MV-4-11 (cell line): ENCODE measurements at places on chromosomes 2 and 18.

DNA sequence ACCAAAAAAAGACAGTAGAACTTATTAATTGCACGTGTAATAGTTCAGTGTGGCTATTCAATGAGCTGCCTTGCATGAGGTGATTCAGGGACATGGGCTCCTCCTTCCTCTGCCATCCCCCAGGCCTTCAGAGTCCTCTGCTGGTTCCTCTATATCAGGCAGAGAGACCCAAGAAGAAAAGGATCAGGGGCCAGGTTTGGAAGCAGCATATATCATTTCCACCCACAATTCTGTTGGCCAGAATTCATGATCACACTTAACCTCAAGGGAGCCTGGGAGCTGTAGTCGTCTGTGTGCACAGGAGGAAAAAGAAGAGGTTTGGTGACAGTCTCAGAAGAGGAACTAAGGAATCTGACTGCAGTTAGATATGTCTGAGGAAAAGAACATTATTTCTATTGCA lies 114.0 kb upstream of the GLS start:
- DNase-seq: peak; percentile 62

DNA sequence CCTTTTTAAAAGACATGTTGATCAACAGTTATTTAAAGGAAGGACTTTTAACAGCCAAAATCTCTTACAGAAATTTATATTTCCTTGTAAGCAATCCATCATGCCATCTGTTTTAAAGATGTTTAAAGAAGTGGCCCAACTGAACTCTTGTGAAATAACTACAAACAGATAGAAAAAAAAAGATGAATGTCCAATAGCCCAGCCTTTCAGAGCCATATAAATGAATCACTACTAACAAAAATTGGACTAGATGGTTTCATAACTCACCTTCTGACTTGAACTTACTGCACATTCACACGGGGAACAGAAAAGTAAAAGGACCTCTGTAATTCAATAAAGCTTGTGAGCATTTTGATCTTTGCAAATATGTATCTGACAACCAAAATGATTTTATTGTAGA lies 319.0 kb upstream of the CHAC2 start:
- DNase-seq: peak; percentile 28

DNA sequence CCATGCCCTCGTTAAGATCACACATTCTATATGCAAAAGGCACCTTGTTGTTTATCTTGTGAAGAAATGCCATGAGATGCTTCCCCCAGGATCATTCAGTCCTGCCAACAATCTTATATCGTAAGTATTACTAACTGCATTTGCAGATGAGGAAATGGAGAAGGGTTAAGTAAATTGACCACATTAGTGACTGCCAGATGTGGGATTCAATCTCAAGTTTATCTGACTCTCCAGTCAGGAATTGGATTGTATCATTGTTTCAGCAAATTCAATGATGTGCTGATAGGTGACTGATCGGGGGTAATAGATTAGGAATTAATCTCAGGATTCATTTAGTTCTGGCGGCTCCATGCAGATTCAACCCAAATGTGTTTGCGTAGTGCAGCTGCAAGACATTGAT lies 106.2 kb downstream of the CNTNAP5 start:
- DNase-seq: no peak

GRCh38 chr2:46147626-46148368 lies 149.4 kb upstream of the EPAS1 start:
- no peak for DNase-seq

DNA sequence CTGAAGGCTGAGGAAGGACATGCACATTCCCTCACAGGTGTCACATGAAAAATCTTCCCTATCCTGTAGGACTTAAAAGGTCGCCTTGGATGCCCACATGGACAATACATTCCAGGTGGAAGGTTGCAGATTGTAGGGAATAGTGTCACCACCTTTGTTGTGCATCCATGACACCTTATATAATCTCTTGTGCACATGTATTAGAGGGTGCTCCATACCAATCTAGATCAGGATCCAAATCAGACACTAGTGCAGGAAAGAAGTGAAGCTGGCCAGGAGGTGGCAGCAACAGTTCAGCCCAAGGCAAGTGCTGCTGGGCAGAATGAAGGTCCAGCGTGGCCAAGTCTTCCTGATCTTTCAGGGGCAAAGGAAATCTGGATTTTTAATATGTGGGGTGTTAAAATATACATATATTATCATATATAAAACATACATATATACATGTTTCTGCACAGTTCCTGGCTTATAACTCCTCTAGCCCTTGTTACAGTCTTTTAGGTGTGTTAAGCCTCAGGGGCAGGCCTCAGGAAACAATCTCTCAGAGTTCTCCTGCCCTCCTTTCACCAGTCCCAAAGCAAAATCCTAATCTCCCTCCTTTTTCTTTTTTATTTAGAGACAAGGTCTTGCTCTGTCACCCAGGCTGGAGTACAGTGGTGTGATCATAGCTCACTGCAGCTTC lies 16.6 kb downstream of the NIF3L1 start:
- DNase-seq: peak; percentile 56

DNA sequence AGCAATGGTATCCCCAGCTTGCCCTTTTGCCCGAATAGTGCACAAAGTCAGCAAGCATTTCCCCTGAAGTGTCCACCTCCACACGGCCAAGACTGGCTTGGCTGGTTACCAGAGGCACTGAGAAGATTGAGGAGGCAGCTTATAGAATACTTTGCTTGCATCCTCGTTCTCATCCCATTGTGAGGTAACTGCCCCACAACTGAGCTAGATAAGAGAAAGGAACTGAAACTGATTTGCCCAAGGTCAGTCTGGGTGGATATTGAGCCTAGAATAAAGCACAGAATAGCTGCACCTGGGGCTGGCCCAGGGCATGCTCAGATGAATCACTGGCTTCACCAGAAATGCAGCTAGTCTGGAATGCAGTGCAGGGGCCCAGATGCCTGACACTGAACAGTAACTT lies 32.7 kb upstream of the MAP4K3 start:
- DNase-seq: peak; percentile 86

DNA sequence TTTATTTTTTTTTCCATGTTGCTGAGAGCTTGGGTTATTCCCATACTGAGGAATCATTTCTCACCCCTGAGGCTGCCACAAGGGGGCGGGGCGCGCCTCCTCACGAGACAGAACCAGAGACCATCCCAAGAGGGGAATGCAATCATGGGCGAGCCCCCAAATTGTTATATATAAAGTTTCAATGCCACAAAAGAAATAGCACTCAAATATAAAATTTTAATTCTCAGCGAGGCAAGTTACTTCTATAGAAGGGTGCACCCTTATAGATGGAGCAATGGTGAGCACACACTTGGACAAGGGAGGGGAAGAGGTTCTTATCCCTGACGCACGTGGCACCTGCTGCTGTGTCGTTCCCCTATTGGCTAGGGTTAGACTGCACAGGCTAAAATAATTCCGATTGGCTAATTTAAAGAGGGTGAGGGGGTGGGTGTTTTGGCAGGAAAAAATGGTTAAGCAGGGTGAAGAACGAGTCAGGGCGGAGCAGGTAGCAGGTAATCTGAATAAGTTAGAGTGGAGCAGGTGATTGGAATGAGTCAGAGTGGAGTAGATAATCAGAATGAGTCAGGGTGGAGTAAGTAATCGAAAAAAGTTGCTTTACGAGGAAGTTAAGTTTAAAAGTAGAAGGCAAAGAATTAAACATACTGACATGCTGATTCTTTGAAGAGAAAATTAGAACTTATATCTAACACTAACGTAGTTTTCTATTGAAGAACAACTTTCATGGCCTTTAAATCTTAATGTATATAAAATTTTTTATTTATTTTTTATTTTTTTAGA lies 177.5 kb downstream of the MTCL1 start:
- peak; percentile 8 for DNase-seq

GRCh38 chr18:1652018-1652417 lies 747.3 kb downstream of the ADCYAP1 start:
- peak; percentile 72 for DNase-seq

DNA sequence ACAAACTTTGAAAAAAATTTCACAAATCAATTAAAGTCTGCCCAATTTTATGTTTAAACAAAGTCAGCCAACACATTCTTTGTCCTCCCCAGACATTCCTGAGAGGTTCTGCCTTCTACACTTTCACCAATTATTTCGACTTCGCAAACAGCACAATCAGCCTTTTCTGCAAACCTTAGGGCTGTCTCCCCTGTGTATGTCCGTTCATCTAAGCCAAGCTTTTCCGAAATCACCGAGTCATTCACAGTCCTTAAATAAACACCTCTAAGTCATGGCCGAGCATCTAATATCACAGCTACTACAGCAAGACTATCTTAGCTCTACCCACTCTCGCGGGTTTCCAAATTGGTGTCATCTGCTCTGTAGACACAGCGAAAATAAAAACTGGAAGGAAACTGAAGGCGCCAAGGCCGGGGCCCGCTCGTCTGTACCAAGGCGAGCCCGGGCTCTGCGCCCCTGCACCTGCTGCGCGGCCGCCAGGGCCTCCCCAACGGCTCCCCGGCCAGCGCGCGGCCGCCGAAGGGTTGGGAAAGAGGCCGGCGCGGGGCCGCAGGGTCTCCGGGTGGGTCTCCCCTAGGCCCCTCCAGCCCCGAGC lies 730 bp downstream of the ODC1 start:
- DNase-seq: peak; percentile 47
